DMS 273 treated with DMSO at 0.1 percent for 48 hours (cell line): ENCODE measurements at places on chromosomes 6 and 20.

DNA sequence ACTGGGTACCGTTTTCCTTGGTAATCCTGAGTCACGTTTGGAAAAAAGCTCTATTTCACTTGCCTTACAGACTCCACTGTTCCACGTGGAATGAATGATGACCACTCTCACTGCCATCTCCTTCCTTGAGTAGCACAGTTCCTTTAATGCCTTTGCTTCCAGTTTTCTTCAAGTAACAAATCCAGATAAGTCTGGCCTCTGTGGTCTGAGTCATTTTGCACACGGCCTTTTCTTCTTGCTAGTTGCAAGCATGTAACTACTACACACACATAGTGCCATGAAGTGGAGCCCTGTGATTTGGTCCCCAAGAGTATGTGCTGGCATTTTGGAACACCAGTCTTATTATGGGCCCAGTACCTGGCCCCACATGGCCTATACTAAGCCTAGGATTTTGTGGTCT, 182.8 kb downstream of the SASH1 start:
- no peak for DNase-seq

GRCh38 chr20:61053889-61054288, 198.2 kb upstream of the CDH4 start:
- DNase-seq: no peak

- no peak for DNase-seq
Observed at GRCh38 chr6:28771401-28772267, 152.2 kb downstream of the TRIM27 start.

DNA sequence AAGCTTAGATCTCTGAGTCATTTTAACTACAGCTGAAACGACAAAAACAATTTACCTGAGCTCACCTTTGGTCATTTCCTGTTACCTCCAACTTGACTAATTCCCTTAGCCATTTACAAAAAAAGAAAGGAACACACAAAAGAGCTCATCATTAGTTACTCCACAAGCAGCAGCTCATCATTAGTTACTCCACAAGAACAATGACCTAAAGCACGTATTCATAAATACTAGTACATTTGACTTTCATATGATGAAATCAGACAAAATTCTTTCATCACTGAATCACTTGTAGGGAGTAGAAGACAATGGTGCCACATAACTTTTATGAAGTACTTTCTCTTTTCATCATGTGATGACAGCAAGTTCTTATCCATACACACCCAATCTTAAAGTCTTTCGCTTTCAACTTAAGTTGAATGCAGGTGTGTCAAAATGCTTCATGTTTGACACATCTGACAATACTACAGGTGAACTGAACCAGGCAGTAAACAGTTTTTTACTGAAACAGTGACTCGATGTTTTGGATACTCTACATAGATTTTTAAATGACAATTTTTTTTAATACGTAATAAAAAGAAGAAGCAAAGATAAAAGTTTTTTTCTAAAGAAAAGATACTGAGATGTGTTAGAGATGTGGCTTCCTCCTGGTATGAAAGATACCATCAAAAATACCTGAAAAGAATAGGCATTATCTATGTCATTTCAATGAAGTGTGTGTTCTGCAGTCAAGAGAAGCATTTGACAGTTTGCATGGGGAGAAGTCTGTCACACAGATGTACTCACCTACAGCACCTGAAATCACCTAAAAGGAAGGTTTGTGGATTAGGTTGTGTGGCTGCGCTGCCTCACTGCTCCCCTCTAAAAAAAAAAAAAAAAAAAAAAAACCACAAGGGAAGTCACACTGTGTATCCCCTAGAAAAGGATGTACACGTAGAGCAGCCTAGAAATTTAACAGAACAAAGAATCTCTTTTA, 109.1 kb downstream of the PRDM1 start:
- no peak for DNase-seq

DNA sequence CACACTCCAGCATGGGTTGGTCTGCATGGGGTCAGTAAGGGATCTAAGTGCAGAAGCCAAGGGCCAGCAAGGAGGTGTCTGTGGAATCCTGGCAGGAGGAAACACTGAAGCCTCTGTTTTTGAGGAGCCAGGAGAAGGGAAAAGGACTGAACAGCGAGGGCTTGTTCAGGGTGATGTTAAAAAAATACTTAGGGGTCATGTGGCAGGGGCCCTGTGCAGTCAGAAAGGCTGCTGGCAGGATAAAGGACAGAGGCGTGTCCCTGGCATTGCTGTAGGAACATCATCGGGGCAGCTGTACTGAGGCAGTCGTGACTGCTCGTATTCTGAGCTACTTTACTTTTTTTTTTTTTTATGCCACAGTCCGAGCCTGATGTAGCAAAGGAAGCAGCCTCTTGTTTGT, 127.1 kb upstream of the ZFP64 start:
- no peak for DNase-seq

DNA sequence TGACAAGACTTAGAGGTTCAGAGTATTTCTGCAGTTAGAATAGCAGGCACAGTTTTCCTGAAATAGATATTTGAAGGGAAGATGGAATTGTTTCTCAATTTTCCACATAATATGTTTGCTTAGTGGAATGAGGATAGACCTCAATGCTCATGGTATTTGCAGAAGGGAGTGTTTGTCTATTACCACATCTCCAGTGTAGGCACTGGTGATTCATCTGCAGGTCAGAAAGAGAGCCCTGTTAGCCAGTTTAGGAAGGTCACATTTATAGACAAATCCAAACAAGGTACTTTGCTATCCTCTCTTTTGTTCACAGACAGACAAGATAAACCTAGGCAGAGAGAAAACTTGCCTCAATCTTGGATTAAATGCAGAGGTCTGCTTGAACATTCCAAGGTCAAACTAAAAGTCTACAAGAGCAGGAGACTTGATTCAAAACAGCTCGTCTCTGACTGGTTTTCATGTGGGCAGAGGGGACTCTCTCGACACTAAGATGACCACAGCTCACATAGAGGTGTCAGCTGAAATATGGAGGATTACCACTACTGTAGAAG, 22.8 kb downstream of the ISM1 start:
- no peak for DNase-seq

- DNase-seq: peak; percentile 74
Observed at GRCh38 chr20:3165473-3166337, 6.0 kb upstream of the FASTKD5 start.

DNA sequence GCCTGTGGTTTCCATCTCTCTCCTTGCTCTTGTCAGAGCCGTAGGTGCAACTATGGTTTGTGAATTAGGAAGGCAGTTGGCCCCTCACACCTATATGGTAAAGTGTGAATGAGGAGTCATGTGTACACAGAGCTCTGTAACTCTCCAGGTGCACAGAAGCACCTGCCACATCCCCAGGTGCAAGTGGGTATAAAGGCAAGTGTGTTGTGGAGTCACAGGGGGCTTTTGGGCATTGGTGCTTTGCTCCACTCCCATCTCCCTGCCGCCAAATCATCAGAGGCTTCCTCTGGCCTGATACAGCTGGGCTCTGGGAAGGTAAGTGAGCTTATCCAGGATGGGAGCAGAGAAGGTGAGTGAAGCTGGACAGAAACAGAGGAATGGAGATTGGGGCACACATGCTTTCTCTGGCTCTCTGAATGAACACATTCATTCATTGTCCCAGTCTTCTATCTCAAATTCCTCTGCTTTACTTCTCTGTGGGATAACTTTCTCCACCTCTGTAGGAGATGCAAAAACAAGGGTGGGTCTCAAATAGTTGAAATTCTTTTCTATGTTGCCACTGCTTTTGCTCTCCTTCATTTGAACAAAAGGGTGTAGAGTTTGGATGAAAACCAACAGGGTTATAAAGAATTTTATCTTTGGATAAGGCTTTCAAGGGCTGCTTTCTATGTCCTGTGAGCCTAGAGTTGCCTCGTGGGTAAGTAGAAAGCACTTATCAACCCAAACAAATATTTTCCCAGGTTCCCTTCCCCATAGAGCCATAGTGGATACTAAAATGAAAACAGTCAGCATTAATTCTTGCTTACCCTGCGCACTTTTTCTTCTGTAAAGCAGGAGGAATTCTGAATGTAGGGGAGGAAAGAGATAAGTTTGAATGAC, 45.0 kb upstream of the RIPOR2 start:
- no peak for DNase-seq

GRCh38 chr6:52523378-52524142, 53.3 kb downstream of the TRAM2 start:
- DNase-seq: no peak

DNA sequence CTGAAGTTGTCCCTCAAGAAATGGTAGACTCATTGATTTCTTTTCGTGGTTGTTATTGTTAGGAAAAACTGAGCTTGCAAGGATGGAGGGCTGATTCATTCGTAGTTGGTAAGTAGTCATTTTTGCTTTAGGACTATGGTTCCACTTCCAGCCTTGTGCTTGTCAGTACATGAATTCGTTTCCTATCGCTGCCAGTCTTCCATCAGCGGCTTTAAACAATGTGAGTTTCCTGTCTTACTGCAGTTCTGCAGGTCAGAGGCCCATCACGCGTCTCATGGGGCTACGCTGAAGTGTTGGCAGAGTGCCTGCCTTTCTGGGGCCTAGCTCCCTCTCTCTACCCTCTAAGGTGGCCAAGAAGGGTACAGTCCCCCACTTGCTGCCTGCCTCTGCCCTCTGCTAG, 11.4 kb upstream of the MDFI start:
- no peak for DNase-seq

GRCh38 chr20:17863577-17864292, 104.9 kb downstream of the SNX5 start:
- DNase-seq: no peak

DNA sequence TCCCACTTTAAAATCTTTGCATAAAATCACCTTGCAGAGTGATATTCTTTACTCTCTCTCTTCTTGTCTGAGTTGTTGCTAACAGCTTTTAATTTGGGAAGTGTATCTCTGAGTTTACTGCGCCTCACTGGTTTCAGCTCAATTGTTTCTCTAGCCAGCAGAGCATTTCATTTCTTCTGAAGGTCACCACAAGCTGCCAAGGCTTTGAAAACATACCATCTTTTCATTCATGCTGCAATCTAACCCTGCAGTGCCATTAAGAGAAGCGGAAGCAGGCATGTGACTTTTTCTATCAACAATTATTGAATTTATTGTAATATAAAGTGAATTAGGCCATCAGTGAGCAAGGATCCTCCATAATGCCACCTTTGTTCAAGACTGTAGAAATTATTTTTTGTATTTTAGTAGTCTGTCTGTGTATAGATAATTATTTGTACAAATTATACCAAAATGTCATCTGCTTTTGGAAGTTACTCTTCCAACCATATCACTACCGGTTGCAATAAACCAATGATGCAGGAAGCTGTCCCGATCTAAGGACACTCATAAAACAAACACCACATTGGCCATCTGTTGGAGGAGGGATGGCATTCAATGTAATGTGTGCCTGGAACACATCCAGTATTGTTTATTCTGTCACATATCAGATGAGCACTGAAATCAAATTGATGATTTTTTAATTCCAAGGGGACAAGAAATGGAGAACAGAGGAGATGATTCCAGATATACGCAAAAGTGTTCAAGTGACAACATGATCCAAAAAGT, 26.8 kb downstream of the HS3ST5 start:
- no peak for DNase-seq

DNA sequence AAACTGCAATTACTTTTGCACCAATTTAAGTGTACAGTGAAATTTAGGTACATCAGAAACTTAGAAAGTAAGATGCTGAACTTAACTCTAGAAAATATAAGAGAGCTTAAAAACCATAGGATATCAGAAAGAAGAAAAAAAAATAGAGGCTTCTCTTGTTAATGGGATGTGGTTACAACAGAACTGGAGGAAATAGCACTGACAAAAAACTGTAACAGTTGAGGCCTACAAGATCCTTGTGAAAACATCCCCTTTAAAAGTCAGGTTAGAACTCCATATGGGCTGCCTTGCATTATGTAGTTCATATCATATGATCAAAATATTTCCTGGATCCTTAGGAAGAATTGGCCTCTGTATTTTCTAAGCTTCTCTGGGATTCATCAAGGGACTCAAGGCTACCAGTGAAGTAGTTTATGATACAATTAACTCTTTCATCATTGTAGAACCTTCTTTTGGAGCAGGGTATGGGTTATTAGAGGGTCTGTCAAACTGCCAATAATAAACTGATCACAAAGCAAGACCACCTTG, 24.8 kb downstream of the MTCL3 start:
- DNase-seq: no peak

- no peak for DNase-seq
Observed at GRCh38 chr20:53608071-53608455, 14.4 kb upstream of the ZNF217 start.

DNA sequence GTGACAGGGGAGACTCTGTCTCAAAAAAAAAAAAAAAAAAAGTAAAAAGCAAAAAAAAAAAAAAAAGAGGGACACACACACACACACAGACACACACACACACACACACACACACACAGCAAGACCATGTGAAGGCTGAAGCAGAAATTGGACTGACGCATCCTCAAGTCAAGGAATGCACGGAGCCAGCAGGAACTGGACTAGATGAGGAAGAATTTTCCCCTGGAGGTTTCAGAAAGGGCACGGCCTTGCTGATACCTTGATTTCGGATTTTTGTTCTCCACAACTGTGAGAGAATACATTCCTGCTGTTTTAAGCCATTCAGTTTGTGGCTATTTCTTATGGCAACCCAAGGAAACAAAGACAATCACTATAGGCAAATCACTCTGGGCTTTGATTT, 176.9 kb upstream of the SALL4 start:
- DNase-seq: no peak

DNA sequence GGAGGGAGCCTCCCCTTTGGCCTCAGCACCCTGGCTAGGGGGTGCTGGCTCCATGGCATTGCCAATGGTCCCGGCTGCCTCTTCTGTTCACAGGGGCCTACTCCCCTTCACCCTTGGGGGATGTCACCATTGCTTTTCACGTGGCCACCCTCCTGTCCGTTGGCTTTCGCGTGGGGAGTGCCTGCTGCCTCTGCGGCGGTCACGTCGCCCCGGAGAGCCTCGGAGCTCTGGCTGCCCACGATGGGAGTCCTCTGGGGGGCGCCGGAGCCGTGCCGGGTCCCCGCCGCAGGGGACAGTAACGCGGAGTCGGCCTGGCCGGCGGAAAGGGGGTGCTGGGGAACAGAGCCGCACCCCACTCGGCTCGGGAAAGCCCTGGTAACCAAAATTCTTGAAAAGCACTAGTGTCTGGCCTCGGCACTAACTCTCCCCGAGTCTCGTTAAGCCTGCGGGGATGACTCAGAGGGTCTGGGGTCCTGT, 661 bp upstream of the HEBP2 start:
- no peak for DNase-seq

GRCh38 chr6:152948150-152948768, 34.6 kb downstream of the FBXO5 start:
- DNase-seq: peak; percentile 23

GRCh38 chr6:87807475-87807874, 105.4 kb upstream of the AKIRIN2 start:
- DNase-seq: no peak

- DNase-seq: no peak
Observed at GRCh38 chr6:105733556-105734162, 330.8 kb upstream of the PREP start.
